Activated T-cell treated with anti-CD3 and anti-CD28 coated beads, Interleukin-2, amount 50 U/mL, for 48 hours (primary cell): ENCODE measurements at places on chromosomes 7 and 10.
A peak's percentile ranks its signal among the peaks of the same experiment; 100 is the strongest.

GRCh38 chr10:16964576-16965343, 147.5 kb upstream of the RSU1 start:
- DNase-seq, result no peak

- no peak for DNase-seq
These were observed 86.2 kb upstream of the DYNC1I1 start for GRCh38 chr7:95686109-95686508.

DNA sequence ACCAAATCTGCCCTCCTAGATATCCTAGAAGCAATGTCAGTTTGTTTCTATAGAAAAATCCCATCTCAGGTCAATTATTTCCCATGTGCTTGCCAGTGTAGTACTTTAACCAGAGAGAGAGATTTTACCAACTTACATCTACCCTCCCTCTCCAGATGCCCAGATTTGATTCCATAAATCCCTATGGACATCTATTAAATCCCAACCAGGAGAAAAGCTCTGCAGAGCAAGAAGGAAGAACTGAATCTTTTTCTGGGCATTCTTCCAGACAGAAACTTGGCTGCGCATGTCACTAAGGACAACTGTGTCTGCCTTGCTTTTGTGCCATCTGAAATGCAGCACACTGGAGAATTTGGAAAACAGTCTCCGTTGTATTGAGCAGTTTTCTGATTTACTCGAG, 597.6 kb downstream of the SORCS1 start:
- DNase-seq, result no peak

DNA sequence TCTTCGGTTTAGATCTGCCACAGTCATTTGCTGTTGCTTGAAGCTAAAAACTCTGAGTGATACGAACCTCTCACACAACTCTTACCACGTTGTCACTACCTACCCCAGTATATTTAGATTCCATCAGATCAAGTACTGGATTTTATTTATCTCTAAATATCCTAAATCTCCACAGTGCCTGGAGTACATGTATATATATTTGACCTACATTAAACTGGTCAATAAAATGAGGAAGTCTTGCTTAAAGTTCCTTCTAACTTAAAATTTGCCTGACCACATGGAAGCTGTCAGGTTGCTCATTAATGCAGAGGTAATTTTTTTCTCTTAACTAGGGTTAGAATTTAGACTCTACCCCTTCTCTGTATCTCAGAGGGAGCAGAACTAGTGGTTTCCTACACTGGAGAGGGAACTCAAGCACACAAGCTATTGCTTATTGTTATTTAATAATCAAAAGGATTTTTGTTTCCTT, 3.1 kb upstream of the MACC1 start:
- no peak for DNase-seq

GRCh38 chr7:2785071-2785500, 59.0 kb downstream of the GNA12 start:
- no peak for DNase-seq

DNA sequence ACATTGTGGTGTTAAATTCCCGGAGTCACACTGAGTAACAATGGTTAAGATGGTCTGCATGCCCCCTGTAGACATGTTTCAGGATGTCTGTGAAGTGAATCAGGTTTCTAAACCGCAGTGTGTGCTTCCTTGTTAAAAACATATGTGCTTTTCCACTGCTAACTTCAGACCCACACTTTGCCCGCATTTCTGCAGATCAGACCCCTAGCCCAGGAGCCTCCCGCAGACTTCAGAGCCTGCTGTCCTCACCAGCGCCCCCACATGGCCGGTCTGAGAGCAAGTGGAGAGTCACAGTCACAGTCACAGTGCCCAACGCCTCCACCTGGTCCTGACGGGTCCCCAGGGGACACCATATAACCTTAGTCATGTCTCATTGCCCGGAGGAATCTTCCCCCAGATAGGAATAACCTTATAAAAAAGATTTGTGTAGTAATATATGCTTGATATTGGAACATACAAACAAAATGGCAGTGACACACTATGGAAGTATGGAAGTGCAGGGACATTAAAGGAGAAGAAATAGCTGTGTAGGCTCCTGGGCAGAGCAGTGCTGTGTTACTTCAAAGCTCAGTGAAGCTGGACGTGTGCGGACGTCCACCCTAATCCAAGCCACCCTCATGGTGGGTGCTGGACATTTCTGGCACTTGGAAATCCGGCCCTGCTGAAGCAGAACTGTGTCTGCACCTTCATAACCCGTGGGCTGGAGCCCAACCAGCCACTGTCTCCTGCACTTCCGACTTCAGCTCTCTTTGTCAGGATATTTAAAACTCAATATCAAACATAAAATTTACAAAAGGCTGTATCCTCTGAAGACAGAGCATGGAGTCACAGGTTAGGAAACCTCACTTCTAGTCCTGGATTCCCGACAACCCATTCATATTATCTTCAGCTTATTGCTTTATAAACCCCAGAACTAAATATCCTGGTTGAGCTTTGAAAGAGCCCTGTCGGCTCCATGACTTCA, 29.0 kb downstream of the GSTO2 start:
- DNase-seq, result peak; percentile 65
